ENCODE measurements at places on chromosomes 13 and 19.

DNA sequence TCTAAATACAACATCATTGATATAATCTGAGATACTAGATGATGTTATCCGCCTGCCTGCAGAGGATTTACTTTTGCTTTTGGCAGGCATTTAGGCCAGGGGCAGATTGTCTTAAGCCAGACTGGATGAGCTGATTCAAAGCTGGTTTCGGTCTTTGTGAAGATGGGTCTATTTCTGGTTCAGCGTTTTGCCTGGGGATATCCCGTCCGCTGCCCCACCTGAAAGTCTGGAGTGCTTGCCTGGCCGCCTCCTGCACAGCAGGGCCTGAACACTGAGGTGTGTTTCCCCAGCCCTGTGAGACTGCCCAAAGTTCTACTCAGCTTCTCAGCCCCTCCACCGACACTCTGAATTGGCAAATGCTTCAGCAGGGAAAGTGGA, 149.7 kb downstream of the KATNAL1 start:
- DNase-seq, result no peak

- no peak for DNase-seq
These were observed at the start of gene C3 for GRCh38 chr19:6720369-6721137. Gene C3, minus strand, starts transcription at chr19:6720650. Its CDS starts 61 bp downstream, at chr19:6720589.

DNA sequence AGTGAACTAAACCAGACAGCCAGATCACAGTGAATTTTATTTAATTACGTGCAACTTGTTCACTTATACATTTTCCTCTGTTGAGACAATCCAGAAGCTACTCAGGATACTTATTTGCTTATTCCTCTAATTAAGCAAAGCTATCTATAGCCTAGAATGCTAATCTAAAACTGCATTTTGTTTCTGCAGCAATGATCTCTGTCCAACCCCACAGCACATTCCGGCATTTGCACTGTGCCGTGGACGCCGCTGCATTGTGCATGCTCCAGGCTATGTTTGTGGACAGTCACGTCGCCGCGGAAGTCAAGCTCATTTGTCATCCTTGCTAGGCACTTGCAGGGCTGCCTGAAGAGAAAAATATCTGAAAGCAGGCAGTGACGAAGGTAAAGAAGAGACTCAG, 406.9 kb downstream of the RFC3 start:
- DNase-seq, result no peak

- no peak for DNase-seq
These were observed 12.7 kb upstream of the WBP4 start for GRCh38 chr13:41048640-41049039.

DNA sequence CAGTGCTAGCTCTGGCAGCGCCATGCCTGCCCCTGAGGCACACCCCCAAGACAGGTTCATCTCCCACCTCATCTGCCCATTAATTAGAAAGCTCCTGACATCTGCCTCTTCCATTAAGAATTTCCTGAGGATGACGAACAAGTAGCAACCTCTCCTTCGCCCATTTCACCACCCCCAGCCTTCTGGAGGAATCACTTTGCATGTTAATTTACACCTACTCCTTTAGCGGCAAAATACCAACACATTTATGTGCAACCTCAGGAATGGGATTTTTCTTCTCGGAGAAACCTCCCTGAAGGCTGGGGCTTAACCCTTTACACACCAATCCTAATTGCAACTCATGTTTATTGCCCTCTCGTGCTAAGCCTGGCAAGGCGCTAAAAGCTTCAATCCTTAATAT, 13.8 kb downstream of the SLC7A1 start:
- no peak for DNase-seq

- DNase-seq, result no peak
These were observed 264.1 kb downstream of the TSHZ3 start for GRCh38 chr19:31085125-31085524.

- no peak for DNase-seq
These were observed 4.9 kb downstream of the PCDH20 start for GRCh38 chr13:61410669-61411297.

- no peak for DNase-seq
These were observed 70.7 kb downstream of the RGCC start for GRCh38 chr13:41528021-41528420.

DNA sequence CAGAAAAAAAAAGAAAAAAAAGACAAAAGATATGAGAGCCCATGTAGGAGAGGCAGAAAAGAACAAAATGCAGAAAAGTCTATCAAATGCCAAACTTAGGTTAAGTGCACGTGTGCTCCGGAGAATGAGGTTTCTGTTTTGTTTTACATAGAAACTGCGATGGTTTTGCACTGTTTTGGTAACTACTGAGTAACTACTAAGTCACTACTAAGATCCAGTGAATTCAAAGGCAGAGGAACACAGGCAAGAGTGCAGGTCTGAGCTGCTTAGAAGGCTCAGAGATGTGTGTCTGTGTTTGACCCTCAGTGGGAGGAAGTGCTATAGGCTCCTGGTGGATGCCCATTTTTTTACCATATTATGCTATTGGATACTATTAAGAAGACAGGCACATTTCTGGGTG, 299.3 kb downstream of the NDFIP2 start:
- no peak for DNase-seq

DNA sequence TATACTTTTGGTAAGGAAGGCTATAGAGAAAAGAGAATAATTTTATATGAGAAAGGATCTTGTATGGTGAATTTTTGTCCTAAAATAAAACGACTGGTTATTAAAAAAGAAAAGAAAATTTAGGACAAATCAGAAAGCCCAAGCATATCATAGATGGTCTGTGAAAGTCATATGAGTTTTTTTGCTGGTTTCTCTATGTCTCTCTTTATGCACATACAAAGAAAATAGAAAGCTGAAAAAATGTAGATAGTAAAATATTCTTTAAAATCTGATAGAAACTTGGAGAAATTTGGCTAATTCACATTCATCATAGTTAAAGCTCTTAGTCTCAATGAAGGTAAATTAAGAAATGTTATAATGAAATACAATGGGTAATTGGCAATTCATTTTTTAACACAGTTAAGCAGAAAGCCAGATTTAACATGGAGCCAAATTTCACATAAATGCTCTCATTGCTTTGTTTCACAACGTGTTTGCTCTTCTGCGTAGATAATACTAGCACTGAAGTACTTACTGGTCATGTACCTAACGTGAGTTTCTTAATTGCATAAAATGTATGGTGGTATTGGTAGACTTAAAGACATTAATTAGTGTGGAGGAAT, 621.5 kb upstream of the ATXN8OS start:
- no peak for DNase-seq

GRCh38 chr13:65133094-65133493, 2097.0 kb downstream of the PCDH9 start:
- no peak for DNase-seq

GRCh38 chr13:102373221-102373620, 28.6 kb downstream of the FGF14 start:
- no peak for DNase-seq

GRCh38 chr13:34256236-34256635, 438.3 kb downstream of the RFC3 start:
- DNase-seq, result no peak

DNA sequence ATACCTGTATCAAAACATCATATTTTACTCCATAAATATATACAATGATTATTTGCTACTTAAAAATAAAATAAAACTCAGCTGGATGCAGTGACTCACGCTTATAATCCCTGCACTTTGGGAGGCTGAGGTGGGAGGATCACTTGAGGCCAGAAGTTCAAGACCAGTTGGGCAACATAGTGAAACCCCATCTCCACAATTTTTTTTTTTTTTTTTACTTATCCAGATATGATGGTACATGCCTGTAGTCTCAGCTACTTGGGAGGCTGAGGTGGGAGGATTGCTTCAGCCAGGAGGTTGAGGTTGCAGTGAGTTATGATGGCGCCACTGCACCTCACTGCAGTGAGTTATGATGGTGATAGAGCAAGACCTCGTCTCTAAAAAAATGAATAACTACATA, 22.4 kb downstream of the POU2F2 start:
- no peak for DNase-seq

DNA sequence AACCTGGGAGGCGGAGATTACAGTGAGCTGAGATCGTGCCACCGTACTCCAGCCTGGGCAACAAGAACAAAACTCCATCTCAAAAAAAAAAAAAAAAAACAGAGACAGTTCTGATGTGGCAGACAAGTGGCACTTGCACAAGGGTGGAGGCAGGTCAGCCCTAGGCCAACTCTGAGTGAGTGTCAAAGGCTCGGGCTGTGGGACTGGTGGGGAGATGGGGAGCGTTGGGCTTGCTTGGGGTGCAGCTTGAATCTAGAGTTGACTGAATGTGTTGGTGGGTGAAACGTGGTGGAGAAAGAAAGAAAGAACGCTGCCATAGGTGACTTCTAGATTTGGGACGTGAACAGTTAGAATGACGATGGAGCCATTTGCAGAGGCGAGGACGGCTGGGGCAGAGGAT, 121.3 kb upstream of the SPACA7 start:
- no peak for DNase-seq

GRCh38 chr19:38656171-38656981, 8.9 kb downstream of the ACTN4 start:
- no peak for DNase-seq

GRCh38 chr13:47472516-47472915, 528.6 kb downstream of the SUCLA2 start:
- DNase-seq, result no peak

DNA sequence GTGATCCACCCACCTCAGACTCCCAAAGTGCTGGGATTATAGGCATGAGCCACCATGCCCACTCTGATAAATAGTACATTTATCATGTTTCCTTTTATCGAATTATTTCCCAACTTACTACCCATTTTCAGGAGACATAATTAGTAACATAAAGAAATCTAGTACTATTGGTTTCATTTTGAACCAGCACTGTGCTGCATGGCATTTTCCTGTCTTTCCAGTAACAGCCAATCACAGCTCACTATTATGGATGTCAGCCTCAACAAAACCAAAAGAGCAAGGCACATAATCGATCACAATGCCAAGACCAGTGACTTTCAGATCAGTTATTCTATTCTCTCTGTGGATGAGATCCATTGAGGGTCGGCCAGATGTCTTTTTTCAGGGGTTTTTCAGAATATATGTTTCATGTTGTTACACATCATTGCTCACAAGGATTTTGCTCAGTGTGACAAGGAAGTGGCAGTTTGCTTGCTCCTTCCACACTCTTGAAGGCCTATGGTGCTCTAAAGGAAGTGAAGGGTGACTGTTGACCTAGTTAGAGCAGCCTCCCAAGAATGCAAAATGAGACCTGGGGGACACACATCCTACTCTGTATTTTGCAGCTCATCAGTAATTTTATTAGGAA, 233.4 kb downstream of the KCNRG start:
- DNase-seq, result no peak

DNA sequence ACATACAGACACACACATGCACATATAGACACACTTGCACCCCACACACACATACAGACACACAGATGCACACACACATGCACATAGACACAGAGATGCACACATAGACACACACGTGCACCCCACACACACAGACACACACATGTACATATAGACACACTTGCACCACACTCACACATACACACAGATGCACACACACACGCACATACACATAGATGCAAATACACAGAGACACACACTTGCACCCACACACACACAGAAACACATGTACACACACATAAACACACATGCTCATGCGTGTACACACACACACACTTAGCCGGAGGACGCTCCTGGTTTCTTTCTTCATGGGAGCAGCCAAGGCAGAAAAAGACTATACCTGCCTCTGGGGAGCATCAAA, 10.0 kb downstream of the COL4A2 start:
- no peak for DNase-seq

- no peak for DNase-seq
These were observed 65.2 kb downstream of the DPRX start for GRCh38 chr19:53696951-53697350.

DNA sequence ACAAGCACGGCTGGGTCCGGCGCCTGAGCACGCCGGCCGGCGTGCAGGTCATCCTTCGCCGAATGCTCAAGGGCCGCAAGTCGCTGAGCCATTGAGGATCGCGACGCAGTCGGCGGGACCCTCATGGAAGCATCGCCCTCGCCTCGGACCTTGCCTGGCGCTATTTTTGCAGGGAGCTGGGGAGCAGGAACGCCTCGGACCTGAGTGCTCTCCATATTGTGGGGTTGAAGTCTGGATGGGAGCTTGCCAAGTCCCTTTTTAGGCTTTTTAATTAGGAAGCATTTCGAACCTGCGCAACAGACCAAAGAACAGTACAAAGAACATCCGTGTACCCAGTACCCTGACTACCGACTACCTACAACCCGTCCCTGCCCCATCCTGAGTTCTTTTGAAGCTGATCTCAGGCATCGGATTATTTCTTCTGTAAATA, 628 bp downstream of the MRPL34 start:
- no peak for DNase-seq

DNA sequence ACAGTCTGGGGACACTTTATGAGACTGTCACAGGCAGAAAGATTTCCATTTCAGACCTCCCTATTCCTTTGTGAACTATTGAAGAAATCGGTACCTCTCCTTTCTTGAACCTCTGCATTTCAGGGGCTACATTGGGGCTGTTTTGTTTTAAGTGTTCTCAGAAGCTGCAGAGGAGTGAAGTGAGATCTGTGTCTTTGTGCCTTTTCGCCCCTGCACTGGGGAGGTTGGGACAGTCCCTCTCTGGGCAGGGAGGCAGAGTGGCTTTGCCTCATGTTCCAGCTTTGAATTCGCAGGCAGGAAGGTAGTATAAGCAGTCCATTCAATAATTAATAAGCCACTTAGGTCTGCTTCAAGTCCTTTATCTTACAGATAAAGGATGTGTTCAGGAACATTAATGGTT, 9.5 kb upstream of the AMER2 start:
- DNase-seq, result no peak

DNA sequence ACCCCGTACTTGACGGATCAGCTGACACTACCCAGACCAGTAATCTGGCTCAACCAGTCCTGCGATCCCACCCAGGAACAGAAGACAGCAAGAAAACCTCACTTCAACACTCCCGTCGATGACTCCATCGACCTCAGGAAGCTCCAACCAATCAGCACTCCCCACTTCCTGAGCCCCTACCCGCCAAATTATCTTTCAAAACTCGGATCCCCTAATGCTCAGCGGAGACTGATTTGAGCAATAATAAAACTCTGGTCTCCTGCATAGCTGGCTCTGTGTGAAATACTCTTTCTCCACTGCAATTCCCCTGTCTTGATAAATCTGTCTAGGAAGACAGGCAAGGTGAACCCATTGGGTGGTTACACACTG, 1.2 kb downstream of the LSM4 start:
- no peak for DNase-seq

- DNase-seq, result no peak
These were observed 596.6 kb downstream of the KCTD12 start for GRCh38 chr13:76289558-76289957.

GRCh38 chr19:31372246-31372781, 23.1 kb upstream of the TSHZ3 start:
- DNase-seq, result no peak

Measured in NCI-H2107 (cell line).